Nasal cavity respiratory epithelium epithelial cell of viscerocranial mucosa (primary cell): ENCODE measurements at places on chromosomes 16 and 17. TPM values are rescaled to one million over a fixed set of nuclear protein-coding genes. Genes with fewer than 3 reads are reported as not detected.

MMP28 gene
- total RNA-seq: 31.8 and 151 TPM in 2 replicates

CLEC18A gene
- 0.34 and 0.85 TPM in 2 replicates for total RNA-seq

PSMB10 gene
- 16.1 and 16.8 TPM in 2 replicates for total RNA-seq

DRC3 gene
- under 0.01 and 0.14 TPM in 2 replicates for total RNA-seq

ZNF689 gene
- total RNA-seq: 3.1 and 4.7 TPM in 2 replicates

PRCD gene
- 0.34 and 3.3 TPM in 2 replicates for total RNA-seq
